ENCODE measurements at places on chromosomes 2 and 18.

DNA sequence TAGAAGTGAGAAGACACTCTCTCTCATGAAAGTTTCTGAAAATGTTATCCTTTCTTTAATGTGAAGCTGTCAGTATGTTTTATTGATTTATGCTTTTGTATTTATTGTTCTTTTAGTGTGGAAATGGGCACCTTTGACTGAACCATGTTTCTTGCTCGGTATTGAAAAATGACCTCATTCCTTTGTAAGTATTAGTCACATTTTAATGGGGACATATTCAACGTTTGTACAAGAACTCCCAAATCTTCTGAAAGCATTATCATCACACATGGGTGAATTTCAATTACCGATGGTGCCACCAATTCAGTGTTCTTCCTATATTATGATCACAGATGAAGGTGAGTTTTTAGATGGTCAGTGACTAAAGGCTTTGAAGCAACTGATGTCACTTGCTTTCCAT, 371.8 kb upstream of the GCFC2 start:
- DNase-seq: no peak

DNA sequence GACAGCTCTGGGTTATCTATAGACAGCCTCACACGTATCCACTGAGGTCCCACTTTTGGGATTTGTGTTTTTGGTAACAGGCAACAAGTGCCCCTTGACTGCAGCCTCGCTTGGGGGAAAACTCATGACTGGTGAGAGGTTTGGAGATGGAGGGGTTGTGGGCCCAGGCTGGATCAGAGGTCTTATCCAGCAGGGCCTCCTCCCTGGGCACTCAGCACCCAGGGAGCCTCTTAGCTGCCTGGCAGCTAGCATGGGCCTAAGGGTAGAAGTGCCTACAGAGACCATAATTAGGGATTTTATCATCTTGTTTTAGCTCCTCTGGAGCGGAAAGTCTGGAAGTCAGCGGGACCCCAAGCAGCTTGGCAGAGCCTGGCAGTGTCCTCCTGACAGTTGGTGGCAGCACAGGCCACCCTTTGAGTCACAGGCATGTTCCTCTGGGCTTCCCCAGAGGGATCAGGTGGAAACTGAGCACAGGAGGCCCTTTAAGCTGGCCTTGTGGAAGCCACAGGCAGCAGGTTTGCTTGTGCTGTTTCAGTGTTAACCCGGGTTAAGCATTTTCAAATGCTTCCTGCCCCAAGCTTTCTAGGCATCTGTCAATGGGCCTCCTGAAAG, 143.1 kb downstream of the KCTD1 start:
- DNase-seq: peak; percentile 24

- DNase-seq: peak; percentile 84
These were observed 117.6 kb downstream of the POLE4 start for GRCh38 chr2:75076088-75076487.

DNA sequence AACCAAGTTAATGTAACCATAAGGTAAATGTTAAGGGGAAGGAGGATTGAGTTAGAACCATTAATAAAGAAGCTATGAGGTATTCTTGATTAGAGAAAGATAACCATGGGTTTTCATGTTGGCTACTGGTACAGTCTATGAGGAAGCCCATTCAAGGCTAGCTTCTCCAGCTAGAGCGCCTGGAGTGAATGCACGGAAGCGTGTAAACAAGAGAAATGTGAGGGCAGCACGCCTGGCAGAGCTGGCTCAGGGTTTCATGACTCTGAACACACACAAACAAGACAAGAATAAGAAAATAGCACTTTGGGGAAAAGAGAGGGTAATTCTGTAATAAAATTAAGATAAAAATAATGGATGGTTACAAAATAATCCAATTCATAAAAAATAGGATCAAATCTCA, 255.3 kb downstream of the PDE11A start:
- peak; percentile 52 for DNase-seq

DNA sequence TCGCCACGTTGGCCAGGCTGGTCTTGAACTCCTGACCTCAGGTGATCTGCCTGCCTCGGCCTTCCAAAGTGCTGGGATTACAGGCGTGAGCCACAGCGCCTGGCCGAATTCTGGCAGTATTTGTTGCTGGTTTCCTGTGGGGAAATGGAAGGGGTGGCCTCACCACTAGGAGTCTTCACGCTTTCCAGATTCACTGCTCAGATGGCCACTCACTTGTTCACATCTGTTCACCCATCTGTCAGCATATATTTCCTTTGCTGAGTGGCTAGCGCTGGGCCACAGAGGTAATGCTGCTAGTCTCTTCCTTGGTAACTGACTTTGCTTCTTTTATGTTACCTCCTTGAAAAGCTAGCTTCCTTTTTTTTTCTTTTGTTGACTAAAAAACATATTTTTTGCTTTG, 27.2 kb downstream of the TMEM177 start:
- no peak for DNase-seq

DNA sequence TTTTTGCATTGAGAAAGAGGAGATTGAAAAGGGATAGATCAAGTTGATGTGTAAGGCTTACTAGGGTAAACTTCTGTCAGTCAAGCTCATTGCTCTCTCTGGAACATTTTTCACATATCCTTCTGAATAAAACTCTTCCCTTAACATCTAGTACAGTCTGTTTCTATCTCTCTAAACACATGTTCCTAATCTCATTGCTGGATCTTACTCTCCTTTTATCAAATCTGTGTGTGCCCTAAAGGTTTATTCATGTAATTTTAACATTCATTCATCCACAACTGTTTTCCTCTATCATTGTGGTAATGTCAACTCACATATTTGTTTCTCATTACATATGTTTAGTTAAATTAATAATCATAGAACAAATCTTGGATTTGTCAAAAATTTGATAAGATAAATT, 277.9 kb upstream of the GULP1 start:
- DNase-seq: no peak

- no peak for DNase-seq
These were observed 3.3 kb upstream of the PROC start for GRCh38 chr2:127414638-127415592.

DNA sequence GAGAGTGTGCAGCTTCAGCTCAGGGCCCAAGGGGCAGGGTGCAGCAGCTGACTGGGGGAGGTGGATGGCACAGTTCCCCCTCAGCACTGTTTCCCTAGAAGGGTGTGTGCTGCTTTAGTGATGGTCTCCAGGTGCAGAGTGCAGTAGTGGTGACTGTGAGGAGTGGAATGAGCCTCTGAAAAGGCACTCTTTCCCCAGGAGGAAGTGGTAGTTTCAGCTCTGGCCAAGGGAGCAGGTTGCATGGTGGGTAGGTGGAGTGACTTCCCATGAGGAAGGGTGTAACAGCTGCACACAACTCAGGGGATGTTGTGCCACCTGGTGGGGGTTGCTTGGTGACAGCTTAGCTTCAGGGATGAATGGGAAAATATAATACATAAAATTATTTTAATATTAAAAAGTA, 251.5 kb upstream of the NXPH2 start:
- no peak for DNase-seq

GRCh38 chr18:76443519-76444445, 51.3 kb downstream of the ZNF516 start:
- DNase-seq: no peak

DNA sequence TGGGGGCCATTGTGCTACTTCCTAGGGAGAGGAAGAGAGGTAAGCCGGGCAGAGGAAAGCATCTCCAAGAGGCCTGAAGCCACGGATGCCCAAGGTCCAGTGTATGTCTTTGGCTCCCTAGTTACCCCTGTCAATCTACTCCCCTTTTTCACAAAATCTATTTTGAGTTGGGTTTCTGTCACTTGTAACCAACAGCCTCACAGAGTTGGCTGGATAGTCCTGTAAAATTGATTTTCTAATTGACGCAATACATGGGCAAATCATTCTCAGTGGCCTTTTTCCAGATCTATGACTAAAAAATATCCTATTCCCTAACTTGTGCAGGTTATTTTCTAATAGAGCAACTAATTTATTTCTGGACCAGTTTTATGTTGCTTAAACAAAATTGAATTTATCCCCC, 168.4 kb downstream of the IRS1 start:
- no peak for DNase-seq

DNA sequence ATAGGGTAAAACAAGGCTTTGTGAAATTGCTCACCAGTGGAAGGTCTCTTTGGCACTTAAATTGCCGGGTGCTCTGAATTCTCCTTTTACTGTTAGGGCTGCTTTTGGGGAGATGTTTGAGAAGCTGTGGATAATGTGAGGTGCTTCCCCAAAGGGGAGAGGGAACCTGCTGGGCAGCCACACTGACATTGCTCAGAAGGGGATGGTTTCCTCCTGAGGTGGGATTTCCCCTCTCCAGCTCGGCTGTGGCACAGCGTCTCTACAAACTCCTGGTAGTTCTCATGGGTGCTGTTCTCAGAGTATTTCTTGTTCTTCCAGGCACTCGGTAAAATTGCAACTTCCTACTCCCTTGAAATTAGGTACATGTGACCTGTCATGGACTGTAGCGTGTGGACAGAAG, 124.2 kb downstream of the LPIN1 start:
- DNase-seq: no peak

- DNase-seq: peak; percentile 85
These were observed 198.0 kb upstream of the SIX3 start for GRCh38 chr2:44743473-44743872.
